ENCODE measurements at places on chromosomes 6 and 20.

GRCh38 chr20:59157961-59158541, 5.6 kb upstream of the ZNF831 start:
- DNase-seq, result no peak

- no peak for DNase-seq
Measured at GRCh38 chr20:52313341-52313963, 121.9 kb upstream of the ZFP64 start.

GRCh38 chr6:10556589-10556988, 35.4 kb downstream of the GCNT2 start:
- DNase-seq, result no peak

DNA sequence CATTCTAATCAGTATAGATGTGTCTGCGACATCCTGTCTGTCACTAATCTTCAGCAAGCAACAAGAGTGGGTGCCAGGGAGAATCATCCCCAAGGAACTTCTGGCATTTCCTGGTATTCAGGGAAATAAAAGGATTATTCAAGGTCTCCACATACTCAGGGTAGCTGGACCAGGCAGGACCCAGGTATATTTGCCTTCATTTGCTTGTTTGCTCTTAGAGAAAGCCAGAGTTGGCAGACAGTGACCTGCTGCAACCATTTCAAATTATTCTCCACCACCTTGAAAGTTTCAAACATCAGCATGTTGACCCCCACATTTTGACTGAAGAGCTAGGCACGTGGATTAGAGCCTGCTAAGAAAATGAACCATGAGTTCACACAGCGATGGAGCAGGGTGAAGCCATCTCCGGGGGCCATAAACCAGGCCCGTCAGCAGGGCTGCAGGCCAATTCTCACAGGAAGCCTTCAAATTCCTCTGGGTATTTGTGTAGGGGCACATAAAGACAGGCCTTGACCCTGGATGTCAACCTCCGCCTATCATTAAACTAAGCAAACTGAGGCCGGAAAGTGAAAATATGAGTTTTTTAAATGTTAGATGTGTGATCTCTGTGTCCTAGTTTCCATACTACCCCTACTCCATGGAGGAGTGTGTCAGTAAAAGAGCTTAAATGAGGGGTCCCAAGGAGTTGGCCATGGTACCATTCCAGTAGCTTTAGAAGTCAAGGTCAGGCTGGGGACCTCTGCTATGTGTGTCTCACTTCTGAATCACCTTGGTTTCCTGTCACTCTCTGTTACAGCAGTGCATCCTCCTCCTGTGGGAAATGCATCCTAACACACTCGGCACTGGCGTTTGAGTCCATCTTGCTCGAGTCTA, 32.9 kb downstream of the TRAM2 start:
- no peak for DNase-seq

DNA sequence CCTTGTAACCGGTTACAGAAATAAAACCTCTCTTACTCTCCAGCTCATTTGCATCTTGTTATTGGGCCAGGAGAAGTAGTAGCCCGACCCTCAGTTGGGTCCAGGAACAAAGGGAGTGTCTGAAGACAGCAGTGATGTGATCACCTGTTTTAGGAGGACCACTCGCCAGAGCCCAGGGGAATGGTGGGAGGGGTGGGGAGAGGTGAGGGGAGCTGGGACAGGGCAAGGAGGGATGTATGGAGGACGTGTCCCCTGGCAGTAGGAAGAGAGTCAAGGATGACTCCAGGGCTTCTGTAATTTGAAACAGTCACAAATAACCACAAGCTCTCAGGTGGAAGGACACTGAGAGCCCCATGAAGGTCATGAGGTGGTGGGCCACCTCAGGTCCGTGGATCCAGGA, 1.4 kb upstream of the PCMTD2 start:
- no peak for DNase-seq

DNA sequence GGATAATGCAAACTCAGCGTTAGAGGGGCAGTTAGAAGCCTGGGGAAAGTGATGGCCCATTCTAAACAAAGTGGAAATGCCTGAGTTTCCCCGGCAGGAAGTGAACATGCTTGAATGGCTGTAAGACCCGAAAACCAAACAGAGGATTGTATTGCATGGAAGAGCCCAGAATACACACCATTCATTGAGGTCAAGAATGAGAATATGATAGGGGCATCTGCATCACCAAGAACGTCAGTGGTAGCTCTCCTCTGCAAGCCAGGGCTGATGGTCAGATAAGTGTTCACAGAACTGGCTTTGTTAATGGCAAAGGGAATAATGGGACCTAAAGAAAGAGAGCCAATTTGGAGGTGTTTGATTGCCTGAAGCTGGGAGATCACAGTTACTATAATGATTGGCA, 663.4 kb downstream of the KHDRBS2 start:
- no peak for DNase-seq

Data from AG09309 (cell line).